ENCODE measurements at places on chromosomes 3 and 15.

DNA sequence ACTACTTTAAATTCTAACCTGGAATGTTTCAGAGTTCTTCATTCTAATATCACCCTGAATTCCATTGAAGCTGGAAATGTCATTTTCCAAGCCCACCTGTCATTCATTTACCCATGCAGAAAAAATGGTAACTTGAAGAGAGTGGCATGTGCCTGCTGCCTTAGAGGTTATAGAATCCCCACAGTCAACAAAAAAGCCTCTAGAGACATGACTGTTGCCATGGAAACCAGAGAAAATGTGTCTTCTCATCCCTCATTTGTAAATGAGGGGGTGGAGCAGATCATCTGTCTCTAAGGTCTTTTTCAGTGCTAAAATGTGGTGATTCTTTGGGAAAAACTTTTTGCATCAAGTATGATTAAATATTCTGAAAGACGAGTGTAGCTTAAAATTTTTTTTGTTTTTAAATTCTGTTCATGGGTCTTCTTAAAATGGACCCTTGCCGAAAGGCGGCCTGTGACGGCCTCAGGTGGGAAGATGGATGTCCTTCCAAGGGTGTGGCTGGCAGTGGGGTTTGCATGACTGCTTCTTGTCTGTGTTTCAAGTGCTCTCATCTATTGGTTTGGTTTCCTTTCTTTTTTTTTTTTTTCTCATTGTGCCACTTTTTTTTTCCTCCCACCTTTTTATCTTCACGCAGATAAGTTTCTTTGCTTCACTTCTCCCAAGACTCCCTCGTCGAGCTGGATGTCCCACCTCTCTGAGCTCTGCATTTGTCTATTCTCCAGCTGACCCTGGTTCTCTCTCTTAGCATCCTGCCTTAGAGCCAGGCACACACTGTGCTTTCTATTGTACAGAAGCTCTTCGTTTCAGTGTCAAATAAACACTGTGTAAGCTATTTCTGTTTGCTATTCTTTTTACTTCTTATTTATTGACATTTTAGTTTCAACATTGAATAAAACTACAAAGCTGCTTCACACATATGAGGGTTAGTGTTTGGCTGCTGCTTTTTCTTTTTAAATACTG lies 23.0 kb downstream of the TPM1 start:
- DNase-seq: no peak

DNA sequence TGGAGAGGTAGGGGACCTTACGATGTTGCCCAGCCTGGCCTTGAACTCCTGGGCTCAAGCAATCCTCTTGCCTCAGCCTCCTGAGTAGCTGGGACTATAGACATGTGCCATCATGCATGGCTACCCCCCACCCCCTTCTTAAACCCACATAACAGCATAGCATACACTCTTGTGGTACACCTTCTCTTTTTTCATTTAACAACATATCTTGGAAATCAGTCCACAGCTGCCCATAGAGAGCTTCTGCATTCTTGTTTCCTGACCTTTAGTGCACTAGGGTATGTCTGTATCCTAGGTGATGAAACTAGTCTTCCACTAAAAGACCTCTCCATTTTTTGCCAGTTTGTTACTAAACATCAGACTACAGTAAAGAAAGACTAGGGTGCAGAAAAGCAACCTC lies 33.0 kb downstream of the SLC28A1 start:
- no peak for DNase-seq

GRCh38 chr3:187369089-187369447 lies 883 bp downstream of the RTP4 start:
- DNase-seq: peak; percentile 3

DNA sequence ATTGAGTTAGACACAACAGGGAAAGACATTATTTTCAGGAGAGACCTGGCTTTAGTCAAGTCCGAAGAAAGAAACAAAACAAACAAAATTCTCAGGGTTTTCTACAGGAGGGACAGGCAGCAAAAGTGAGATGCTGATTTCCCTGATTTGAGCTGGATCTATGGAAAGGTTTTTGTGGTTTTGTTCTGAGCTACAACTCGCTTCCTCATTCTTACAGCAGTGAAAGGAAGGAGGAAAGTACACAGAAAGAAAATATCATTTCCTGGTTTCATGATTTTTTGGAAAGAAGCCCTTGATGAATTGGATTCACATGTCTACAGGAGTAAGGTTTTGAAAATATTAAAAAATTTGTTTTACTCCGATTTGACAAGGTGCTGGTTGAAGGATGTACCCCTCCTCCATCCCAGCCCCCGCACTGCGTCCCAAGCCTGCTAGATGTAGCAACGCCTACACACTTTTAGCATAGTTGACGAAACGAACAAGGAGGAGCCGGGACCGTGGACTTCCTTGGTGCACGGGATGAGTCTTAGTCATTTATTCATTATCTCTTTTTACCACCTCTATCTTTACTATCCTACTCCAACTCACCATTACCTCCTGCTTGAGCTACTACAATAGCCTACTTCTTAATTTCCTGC lies 10.8 kb downstream of the PRICKLE2 start:
- DNase-seq: no peak

DNA sequence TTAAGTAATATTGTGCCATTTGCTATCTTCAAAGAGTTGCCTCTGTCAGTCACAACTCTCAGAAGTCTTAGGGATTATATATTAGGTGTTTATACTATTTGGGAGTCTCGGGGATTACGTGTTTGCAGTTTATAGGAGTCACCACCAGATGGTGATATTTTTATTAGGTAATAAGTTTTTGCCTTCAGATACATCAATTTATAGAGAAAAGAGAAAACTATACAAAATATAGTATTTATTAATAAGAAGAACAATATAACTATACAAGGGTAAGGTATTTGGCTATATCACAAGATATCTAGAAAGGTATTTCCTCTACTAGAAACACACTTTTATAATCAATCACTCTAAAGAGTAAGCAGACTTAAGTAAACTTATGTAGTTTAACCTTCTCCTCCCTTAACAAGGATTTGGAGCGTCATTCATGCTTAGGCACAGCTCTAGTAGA lies 10.7 kb upstream of the DHX36 start:
- DNase-seq: no peak

DNA sequence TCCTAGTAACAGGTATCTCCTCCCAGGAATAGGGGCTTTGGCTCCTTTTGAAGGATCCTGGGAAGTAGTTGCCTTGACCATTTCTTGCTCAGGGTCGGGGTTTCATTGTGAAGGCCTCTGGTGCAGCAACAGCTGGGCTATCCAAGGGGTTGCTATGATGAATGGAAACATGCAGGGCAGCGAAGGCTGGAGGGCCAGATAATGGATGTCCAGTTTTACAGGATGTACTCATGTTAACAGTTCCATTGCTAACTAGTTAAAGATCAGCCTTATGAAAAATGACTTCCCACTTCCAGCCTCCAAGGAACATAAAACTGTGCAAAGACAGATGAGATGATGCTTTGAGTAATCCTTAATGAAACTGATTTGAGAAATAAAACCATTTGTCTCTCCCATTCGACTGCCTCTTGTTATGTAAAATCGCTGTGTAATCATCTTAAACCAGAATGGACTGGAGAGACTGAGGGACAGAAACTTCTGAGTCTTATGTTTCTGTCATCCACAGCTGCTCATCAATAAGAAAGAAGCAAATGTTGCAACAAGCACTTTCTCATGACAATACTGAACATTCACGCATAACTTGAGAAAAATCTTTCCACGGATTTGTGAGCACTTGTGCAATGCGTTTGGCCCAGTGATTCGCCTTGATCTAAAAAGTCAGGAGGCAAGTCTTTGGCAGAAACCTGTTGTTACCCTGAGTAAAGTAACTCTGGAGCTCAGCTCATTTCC lies 473.5 kb upstream of the RGMA start:
- no peak for DNase-seq

Measured in HL-60 (cell line).